ENCODE measurements at places on chromosomes 4 and X.

DNA sequence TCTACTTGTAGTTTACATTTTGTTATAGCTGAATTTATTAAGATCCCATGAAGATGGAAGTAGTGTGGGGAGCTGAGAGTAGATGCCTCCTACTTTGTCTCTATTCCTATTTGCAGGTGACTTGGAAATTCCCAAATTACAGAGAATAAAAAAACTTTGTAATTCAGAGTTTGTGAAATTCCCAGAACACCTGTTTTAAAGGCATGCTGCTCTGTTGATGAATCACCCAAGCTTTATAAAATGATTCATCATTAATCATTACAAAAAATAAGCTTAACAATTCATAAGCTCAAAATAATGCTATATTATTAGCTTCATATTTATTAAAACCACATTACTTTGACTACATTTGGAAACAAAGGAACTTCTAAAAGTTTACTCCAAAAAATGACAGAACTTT, 856.3 kb downstream of the RPA4 start:
- no peak for DNase-seq

GRCh38 chrX:98924511-98924910, 1485.6 kb downstream of the PCDH19 start:
- no peak for DNase-seq

- DNase-seq = no peak
Measured at GRCh38 chrX:121084903-121085611, 37.6 kb downstream of the GLUD2 start.

GRCh38 chr4:154807042-154807630, 26.1 kb downstream of the RBM46 start:
- no peak for DNase-seq

- DNase-seq = no peak
Measured at GRCh38 chr4:73777612-73778011, 37.2 kb downstream of the CXCL8 start.

Measured in pancreas (tissue), 10 donors.